H9 (cell line): ENCODE measurements at places on chromosomes 7 and 10. TPM values are rescaled to one million over a fixed set of nuclear protein-coding genes. Genes with fewer than 3 reads are reported as not detected.
A peak's percentile ranks its signal among the peaks of the same experiment; 100 is the strongest.

DNA sequence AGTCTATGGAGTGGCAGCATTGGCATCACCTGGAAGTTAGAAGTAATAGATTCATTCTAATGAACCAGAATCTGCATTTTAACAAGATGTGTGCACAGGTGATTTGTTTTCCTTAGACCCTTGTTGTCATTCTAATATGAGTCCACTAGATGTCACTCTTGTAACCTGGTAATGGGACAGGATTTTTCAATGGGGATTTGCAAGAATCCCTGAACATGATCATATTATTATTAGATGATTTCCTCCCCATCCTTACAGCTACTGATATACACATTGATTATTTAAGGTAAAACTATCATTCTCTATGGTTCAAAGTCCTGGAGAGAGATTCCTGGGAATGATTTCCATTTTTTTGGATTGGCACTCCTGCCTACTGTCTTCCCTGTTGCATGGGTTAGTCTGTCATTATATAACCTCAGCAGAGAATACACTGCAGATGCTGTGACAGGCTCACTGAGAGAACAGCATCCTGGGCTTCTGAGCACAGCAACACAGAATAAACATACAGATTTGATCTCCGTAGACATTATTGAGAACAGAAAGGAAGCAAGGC, 194.9 kb downstream of the SUGCT start:
- DNase-seq: no peak

GRCh38 chr10:120735773-120736371, 115.3 kb upstream of the WDR11 start:
- DNase-seq: no peak

DNA sequence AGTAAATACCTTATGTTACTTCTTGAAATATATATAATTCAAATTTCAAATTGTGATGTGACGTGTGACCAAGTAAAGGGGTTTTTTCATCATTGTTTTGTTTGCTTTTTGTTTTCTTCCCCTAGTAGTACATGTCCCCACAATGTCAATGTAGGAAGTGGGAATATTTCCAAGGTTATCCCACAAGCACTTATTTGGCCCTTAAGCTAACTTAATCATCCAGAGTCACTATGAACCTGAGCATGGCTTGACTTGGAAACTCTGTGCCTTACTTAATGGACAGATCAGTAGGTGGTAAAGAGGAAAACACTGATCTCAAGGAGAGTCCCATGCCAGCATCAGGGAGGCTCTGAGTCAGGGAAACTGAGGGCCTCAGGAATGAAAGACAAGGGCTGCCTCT, 569.3 kb upstream of the IGFBP3 start:
- no peak for DNase-seq

DNA sequence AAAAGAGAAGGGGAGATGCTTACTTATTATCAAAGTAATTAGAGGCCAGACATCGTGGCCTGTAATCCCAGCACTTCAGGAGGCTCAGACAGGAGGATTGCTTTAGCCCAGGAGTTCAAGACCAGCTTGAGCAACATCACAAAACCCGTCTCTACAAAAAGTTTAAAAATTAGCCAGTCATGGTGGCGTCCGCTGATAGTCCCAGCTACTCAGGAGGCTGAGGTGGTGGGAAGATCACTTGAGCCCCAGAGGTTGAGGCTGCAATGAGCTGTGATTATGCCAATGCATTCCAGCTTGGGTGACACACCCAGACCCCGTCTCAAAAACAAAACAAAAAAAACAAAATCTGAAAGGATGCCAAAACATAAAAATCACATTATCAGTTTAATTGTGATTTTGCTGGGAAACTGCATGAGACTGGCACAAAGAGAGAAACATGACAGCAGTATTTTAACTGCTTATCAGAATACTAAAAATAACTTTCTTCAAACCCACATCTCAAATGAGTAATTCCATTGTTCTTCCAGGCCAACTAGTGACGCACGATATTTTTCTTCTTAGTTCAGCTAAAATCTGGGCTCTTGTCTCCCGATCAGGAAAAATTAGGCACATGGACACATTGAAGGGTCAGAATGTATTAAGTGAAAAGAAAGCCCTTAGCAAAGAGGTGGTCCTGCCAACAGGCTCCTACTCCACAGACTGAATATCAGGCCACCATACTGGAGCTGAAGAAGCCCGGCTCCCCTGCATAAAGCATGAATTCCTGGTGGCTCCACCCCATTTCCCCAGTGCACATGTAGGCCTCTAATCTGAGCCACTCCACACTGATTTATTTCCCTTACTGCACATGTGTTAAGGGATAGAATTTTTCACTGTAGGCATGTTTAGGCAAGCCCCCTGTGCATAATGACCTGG, 9.6 kb upstream of the CCM2 start:
- no peak for DNase-seq

DNA sequence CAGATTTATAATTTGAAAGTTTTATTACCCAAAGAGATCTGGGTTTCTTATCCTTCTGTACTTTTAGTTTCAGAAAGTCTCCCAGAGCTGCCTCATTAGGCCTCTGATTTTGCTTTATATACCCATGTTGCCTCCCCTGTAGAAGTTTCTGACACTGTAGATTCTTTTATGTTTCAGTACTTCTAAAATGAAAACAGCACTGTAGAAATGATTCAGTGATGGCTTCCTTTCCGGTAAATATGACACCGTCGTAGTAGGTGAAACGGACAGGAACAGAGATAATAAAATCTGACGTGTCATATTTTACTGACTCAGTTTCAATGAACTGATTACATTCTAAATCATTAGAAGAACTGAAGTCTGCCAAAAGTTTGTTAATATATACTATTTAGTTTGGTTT, 272.7 kb downstream of the TWIST1 start:
- no peak for DNase-seq

GRCh38 chr10:88881320-88881719, 1.3 kb downstream of the STAMBPL1 start:
- no peak for DNase-seq

GRCh38 chr10:28676326-28676967, 874 bp upstream of the BAMBI start:
- peak; percentile 70 for DNase-seq

DNA sequence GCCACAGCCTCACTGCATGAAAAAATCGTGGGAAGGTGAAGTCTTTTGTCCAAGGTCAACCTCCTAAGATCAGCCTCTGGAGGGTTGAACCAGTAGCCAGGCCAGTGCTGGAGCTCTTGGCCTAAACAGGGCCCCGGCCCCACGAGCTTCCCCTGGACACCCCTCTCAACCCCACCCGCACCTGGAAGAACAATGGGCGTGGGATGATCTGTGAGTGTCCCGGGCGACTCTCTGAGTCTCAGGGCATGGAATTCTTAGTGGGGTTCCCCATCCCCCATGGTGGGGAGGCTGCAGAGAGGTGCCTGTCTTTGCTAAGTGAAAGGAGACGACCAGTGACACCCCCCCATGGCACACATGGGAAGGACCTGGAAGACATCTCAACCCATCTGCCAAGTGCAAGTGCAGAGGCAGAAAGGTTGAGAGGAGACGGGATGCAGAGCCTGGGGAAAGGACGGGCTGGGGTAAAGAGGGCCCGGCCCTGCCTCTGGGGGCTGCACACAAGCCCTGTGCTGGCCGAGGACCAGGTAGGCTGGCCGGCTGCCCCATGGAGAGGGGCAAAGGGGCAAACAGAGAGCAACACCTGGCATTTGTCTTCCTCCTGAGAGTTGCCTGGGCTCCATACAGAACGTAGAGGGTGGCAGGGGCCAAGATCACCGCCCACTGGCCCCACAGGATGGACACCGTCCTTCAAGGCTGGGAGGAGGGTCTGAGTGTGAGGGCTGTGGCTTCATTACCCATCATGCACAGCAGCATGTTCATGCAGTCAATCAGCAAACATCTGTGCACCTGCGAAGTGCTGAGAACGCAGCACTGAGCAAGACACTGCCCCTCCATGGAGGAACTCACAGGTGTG, 163.0 kb upstream of the PPP2R2D start:
- DNase-seq: peak; percentile 18

- DNase-seq: no peak
These were observed 73.8 kb downstream of the SHOC2 start for GRCh38 chr10:110993024-110993693.

DNA sequence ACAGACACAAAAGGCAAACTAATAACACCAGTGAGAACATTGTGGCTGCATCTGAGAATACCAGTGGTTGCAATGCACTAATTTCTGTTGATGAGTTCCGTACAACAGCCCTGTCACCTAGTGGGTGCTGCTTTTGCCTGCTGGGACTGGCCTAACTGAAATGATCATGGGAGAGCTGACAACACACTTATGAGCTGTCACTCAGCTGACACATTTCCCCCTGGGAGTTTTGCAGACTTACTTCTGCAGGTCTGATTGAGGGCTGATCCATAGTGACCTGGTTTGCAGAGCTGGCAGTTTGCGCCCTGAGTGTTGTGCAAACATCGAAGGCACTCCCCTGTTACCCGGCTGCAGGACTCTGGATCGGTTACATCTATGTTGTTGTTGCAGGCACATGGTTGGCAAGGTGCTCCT, 60.6 kb upstream of the LAMB1 start:
- no peak for DNase-seq

GRCh38 chr7:106126170-106126938, 14.2 kb upstream of the SYPL1 start:
- DNase-seq: no peak

- no peak for DNase-seq
These were observed 79.8 kb downstream of the CHN2 start for GRCh38 chr7:29274146-29275017.

DNA sequence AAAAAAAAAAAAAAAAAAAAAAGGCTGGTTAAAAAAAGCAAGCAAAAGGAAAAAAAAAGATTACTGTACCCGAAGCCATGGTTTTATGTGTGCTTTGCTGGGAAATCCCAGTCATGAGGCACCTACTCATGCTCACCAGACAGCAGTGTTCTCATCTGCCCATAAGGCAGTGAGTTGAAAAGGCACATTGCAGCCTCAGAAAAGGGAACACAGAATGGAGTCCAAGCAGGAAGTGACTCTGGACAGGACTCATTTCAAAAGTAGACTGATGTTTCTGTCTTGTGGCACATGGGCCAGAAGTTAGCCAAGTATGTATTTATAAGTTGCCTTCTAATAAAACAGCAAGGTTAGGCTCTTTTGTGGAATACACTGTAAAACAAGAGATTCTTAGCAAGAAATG, 40.2 kb downstream of the PDSS1 start:
- DNase-seq: no peak

GRCh38 chr10:23408330-23408976, 30.4 kb upstream of the OTUD1 start:
- no peak for DNase-seq

- peak; percentile 39 for DNase-seq
These were observed 118.6 kb upstream of the PARD3 start for GRCh38 chr10:34933676-34934075.

DNA sequence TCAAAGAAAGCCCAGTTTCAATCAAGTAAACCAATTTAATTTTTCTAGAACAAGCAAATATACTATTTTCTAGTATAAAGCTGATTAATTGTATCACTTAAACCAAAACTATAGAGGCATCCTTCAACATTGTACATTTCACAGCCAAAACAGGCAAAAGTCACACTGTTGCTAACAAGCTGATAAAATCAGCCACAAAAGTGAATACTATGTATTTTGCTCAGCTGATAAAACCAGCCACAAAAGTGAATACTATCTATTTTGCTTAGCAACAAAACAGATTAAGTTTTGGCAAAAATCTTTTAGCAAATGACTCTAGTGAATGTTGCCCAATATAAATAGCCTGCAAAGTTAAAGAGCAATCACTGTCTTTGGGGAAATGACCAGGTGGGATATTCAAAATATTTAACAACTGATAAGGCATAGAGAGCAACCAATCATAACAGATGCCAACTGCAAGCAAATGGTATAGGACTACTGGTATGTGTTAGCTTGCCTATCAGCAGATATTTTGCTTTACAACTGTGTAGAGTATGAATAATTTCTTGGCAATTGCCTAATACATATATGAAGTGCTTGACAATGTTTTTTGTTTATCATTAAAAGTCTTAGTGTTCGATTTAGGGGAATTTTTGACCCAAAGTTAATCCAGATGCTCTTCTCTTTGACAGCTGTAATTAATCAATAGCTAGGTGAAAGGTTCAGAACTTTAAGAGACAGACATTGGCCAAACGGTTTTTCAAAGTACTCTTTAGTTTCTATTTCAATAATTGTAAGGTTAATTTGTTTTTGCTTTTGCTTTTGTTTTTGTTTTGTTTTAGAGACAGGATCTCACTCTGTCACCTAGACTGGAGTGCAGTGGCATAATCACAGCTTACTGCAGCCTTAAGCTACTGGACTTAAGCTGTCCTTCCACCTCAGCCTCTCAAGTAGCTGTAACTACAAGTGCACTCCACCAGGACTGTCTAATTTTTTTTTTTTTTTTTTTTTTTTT, 44.4 kb upstream of the SP4 start:
- DNase-seq: no peak

- DNase-seq: no peak
These were observed 71.1 kb downstream of the ZRANB1 start for GRCh38 chr10:125012851-125013528.

GRCh38 chr7:7957513-7957912, 11.1 kb upstream of the GLCCI1 start:
- DNase-seq: no peak

DNA sequence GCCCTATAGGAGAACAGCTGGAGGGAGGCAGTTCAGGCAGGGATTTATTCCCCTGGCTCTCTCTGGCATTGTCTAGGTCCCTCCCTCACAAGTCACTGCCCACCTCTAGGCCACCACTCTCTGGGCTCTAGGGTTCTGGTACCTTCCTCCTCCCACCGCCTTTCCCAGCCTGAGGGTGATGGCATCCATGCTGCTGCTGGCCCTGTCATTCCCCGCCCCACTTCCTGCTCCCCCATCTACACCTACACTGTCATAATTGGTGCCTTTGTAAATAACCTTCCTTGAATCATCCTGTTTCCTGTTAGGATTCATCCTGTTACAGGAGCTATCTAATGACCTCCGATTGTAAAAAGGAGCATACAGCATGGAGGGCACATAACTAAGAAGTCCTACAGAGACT, 303.3 kb upstream of the COBL start:
- DNase-seq: no peak

- DNase-seq: no peak
These were observed 13.4 kb downstream of the CEP55 start for GRCh38 chr10:93509816-93510215.

DNA sequence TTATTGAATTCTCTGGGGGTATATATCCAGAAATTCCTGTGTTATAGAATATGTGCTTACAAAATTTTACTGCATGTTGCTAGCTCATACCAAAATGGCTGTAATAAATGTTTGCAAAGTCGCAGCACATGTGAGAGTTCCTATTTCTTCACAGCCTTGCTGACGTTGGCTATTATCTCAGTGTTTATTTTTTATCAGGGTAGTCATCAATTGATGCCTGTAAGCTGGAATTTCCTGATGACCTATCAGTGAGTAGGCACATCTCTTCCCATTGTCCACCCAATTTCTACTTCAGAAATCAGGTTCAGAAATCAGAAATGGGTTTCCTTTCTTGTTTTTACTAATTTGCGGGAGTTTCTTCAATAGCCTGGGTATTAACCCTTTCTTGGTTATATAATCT, 268.1 kb upstream of the FZD8 start:
- no peak for DNase-seq

ACSM6 gene
- 0.18 TPM in 1 of 2 replicates, not detected in the other for total RNA-seq

OR2A1 gene
- total RNA-seq: not detected in 2 replicates

SLC18A2 gene
- total RNA-seq: 3.0 and 4.0 TPM in 2 replicates

KIAA1549 gene
- 11.4 and 11.9 TPM in 2 replicates for total RNA-seq

CUX1 gene
- 53.5 and 60.5 TPM in 2 replicates for total RNA-seq

CALML3 gene
- total RNA-seq: not detected in 2 replicates

NUDT13 gene
- 1.5 and 1.6 TPM in 2 replicates for total RNA-seq

RNF133 gene
- 0.20 and 0.31 TPM in 2 replicates for total RNA-seq

ALOX5 gene
- 3.2 and 3.7 TPM in 2 replicates for total RNA-seq

NME8 gene
- 0.33 TPM in 1 of 2 replicates, not detected in the other for total RNA-seq

SEMA3E gene
- 0.39 and 0.61 TPM in 2 replicates for total RNA-seq

OR2A42 gene
- total RNA-seq: not detected in 2 replicates

FAM237B gene
- not detected in 2 replicates for total RNA-seq
